Stimulated activated CD4-positive, alpha-beta T cell treated with anti-CD3 and anti-CD28 coated beads, Interleukin-2, amount 100 ng/mL, for 24 hours (primary cell): ENCODE measurements at places on chromosomes 1 and 21.

- DNase-seq: no peak
Measured at GRCh38 chr1:35947547-35947946, 16.6 kb downstream of the AGO3 start.

- DNase-seq: no peak
Measured at GRCh38 chr1:187051618-187052232, 223.0 kb downstream of the PLA2G4A start.

DNA sequence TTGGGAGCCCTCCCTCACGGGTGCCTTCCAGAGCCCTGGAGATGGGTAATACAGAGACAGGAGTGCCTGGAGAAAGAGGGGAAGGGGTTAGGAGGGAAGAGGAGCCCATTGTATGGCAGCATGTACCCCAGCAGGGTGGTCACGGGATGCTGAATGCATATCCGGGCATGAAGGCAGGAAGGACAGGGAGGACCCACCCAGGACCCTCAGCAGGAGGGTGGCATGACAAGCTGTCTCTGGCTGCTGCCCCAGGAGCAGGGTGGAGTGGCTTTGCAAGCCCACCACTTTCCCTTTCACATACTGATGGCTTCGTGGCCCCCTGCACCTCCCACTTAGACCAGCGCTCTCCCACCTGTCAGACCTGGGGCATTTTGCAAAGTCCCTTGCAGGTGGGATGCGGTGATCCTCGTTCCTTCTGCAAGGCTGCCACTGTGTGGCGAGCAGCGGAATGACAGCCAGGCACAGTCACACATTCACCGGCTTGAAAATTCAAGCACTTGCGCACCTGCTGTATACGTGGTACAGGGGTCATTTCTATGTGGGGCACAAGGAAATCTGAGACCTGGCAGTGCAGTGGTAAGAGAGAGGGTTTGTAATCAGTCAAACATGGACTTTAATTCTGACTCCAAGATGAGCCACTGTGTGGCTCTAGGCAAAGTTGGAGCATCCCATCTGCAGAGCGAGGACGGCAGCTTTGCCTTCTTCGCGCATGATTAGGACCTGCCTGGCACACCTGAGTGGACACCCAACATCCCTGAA lies 53.2 kb upstream of the TMEM51 start:
- DNase-seq: peak; percentile 66

- peak; percentile 21 for DNase-seq
Measured at GRCh38 chr1:61083013-61083806, 849 bp downstream of the NFIA start.

GRCh38 chr1:48678710-48679505 lies 97.8 kb downstream of the BEND5 start:
- no peak for DNase-seq

GRCh38 chr1:67162954-67163353 lies 3.3 kb upstream of the IL23R start:
- peak; percentile 30 for DNase-seq

DNA sequence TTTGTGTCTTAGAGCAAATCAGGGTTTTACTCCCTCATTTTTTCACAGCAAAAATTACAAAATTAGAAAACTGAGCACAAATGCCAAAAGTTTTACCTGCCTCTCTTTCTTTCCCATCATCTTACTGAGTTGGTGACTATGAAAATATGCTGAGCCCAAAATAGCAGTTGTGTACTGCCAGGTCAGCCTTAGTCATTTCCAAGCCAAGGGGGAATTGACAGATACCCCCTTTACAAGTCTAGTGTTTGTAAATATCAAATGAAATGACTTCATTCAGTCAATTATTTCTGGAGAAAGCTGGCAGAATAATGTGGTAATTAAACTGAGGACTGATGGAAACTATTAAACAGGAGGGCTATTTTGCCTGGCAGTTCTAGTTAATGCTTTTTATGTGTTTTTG lies 11.4 kb upstream of the GORAB start:
- no peak for DNase-seq

DNA sequence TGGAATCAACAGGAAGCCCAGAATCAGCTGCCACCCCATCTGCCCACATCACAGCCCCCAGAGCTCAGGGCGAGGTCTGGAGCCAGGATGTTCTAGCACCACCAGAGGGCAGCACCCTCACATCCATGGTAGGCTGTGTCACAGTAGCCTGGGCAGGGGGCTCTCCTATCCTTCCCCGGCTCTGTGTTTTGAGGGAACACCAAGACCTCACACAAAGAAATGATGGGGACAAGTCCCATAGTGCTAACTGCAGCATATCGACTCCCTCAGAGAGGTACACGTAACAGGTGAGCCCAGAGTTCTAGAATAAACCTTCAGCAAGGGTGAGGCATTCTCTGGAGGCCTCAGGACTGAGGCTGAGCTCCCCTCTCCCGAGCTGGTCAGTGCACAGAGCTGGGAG lies 2.3 kb upstream of the KCNC4 start:
- peak; percentile 85 for DNase-seq

GRCh38 chr1:168279253-168279652 lies 1.4 kb upstream of the TBX19 start:
- no peak for DNase-seq

- no peak for DNase-seq
Measured at GRCh38 chr1:67004176-67004575, 49.8 kb downstream of the SLC35D1 start.

DNA sequence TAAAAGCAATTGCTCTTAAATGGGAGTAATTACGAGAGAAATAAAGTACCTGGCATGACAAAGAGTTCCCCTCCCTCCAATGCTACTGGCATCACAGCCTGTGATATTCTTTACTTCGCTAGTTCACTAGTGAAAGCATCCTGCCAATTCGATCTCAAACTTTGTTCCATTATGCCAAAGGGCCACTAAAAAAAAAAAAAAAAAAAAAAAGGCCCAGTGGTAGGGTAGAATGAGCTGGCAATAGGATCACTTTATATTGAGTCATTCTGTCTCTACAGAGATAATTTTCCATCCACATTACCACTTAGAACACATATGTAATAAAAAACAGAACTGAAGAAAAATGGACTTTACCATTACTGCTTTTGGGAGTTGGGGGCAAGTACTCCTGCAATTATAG lies 11.2 kb downstream of the PUM1 start:
- DNase-seq: no peak

GRCh38 chr21:35945089-35945671 lies 115.1 kb downstream of the SETD4 start:
- no peak for DNase-seq

- no peak for DNase-seq
Measured at GRCh38 chr1:211843018-211843417, 12.5 kb upstream of the LPGAT1 start.

DNA sequence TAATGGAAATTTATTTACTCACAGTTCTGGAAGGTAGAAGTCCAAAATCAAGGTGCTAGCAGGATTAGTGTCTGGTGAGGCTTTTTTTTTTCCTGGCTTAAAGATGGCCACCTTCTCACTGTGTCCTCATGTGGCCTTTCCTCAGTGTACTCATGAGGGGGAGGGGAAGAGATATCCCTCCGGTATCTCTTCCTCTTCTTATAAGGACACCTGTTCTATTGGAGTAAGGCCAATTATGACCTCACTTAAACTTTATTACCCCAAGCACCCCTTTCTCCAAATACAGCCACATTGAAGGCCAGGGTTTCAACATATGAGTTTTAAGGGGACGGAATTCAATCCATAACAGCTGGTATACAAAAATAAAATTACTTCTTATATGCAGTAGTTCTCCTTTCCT lies 203.7 kb upstream of the C1orf87 start:
- no peak for DNase-seq

DNA sequence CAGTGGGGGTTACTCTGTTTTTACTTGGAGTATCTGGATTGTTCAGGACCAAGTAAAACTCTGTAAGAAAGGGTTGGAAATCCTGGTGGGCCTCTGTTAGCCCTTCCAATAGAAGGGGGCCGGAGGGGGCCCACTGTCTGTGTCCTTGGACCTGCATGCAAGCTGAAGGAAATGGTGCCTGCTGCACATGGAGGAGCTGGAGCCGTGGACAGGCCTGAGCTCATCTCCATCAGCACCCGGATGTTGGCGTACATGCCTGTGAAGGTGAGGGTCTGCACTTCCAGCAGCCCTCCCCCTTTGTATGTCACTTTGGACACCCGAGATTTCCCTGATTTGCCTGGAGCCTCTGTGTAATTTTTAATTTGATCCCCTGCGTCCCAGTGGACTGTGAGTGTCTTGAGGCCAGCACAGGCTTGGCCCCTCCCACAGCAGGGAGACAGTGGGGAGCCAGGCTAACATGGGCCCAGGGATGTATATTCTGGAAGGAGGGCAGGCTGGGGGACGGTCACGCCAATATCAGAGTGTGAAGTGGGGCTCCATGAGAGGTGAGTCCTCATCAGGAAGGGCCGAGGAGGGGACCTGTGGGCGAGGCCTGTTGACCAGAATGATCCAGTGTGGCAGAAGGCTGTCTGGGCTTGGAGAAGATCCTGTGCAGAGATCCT lies 16.8 kb downstream of the GALNT2 start:
- DNase-seq: no peak

- DNase-seq: no peak
Measured at GRCh38 chr1:213381572-213382084, 330.6 kb downstream of the RPS6KC1 start.

- DNase-seq: no peak
Measured at GRCh38 chr1:149962736-149963135, 26.1 kb upstream of the MTMR11 start.

- no peak for DNase-seq
Measured at GRCh38 chr1:26848499-26848898, 14.4 kb upstream of the SFN start.

- no peak for DNase-seq
Measured at GRCh38 chr21:38183961-38184360, 72.8 kb upstream of the KCNJ15 start.

DNA sequence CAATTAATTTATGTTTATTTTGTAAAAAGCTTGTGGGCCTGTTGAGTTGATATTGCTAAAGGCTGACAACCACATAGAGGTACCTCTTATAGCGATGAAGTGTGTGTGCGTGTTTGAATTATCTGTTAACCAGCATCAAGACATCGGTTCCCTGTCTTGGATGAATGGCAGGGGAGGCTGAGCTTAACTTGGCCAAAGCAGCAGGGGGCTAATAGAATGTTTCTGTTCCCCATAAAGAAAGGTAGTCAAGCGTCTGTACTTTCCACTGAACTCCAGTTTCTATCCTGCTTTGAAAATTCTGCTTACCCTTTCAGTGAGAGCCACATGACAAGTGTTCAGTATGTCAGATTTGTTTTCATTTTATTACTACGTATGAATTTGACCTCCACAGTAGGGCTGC lies 63.0 kb downstream of the ROR1 start:
- DNase-seq: no peak

- no peak for DNase-seq
Measured at GRCh38 chr1:119713039-119713748, 1.5 kb downstream of the PHGDH start.

DNA sequence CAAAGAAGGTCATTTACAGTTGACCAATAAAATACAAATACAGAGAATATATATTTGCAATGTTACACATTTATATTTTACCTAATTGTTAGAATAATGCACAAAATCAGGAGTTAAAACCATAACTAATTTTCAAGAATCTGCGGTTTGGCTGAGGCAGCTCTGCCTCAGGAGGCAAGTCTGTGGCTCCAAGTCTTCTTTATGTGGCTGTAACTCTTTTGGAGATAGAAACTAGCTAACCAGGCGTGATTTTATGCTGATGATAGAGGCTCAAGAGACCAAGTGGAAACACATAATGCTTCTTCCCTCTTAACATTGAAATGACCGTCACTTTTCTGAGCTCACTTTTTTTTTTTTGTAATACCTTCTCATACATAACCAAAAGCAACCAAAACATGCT lies 744.7 kb upstream of the CXADR start:
- no peak for DNase-seq

GRCh38 chr1:110601332-110601731 lies 4.8 kb downstream of the KCNA2 start:
- no peak for DNase-seq

DNA sequence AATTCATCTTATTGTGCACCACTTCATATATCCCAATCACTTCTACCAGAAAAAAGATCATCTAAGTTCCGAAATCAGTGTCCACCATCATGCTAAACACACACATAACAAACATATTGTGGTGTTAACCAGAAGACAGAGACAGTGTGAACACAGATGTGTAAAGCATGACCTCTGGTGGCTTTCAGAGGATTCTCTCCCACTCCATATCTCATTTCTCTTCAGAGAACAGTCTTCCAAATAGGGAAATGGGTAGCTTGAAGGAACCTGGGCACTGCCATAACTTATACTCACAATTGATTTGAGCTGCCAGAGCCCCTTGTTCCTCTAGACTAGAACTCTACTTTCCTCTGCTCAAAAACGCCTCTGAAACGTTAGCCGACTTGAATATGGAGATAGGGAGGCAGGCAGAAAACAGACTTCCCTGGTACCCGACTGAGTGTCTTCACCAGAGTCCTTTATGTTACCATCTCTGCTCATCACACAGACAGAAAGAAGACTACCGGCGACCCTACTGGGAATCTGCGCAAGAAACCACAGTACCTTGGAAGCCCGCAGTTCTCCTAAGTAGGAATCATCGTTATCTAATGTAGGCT lies 1.8 kb upstream of the ELAPOR1 start:
- DNase-seq: no peak

GRCh38 chr1:30135698-30136097 lies 587.7 kb downstream of the MATN1 start:
- no peak for DNase-seq

- no peak for DNase-seq
Measured at GRCh38 chr1:239315631-239316217, 70.6 kb upstream of the CHRM3 start.

DNA sequence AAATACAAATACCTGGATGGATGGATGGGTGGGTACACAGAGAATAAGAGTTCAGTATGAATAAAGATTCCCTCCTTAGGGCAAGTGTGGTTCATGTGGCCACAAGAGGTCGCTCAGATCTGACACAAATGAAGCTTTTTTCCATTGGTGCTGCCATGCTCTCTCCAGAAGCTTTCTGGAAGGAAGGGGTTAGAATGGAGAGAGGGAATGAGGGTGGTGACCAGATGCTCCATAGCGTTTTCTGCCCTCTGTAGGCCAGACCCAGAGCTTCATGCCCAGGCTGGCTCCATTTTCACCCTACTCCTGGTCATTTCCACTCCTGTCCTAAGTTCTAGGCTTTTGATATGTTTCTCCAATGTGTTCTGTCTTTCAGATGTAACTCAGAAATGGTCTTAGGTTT lies 3.3 kb upstream of the FCRL6 start:
- peak; percentile 44 for DNase-seq

- no peak for DNase-seq
Measured at GRCh38 chr1:93576346-93576745, 105.3 kb downstream of the BCAR3 start.

DNA sequence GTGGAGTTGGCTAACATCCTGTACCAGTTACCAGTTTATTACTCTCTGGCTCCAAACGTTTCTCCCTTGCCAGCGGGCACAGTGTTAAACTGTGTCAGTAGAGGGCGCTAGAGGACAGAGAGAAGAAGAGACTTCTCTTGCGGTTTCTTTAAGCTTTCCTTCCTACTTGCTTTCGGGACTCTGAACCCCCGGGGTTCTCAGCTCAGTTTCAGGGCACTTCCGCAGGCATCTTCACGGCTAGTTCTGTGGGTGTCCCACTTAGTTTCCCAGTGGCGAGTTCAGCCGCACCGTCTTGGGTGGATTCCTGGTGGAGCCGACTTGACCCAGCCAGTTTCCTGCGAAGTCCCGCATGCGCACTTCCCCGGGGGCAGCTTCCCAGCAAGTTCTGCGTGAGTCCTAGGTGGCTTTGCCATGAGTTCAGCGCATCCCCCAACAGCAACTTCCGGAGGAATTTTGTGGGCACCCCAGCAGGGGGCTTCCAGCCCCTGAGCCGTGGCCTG lies 37.9 kb upstream of the BTG2 start:
- peak; percentile 79 for DNase-seq

GRCh38 chr1:192038567-192038966 lies 119.7 kb upstream of the RGS18 start:
- no peak for DNase-seq
